ENCODE measurements at places on chromosomes 2 and 18. TPM values are rescaled to one million over a fixed set of nuclear protein-coding genes. Genes with fewer than 3 reads are reported as not detected.

The ERICH2 gene
- not detected for total RNA-seq

The STPG4 gene
- total RNA-seq: 0.64 TPM

The RALB gene
- total RNA-seq: 35.1 TPM

The SULT1C4 gene
- 0.32 TPM for total RNA-seq

The C1QL2 gene
- not detected for total RNA-seq

The OSBPL6 gene
- total RNA-seq: 3.9 TPM

The BMP10 gene
- total RNA-seq: not detected

- no peak for DNase-seq
Observed at GRCh38 chr2:69483696-69484095, 46.5 kb upstream of the NFU1 start.

- peak; percentile 39 for DNase-seq
Observed at GRCh38 chr2:55419233-55419678, 400 bp downstream of the CCDC88A start.

GRCh38 chr18:48707636-48708296 lies 168.9 kb downstream of the CTIF start:
- DNase-seq: no peak

GRCh38 chr2:152223977-152224376 lies 48.4 kb upstream of the STAM2 start:
- no peak for DNase-seq

GRCh38 chr18:23071285-23071684 lies 64.0 kb upstream of the CABLES1 start:
- no peak for DNase-seq

GRCh38 chr2:172273910-172274571 lies 153.3 kb upstream of the ITGA6 start:
- no peak for DNase-seq

GRCh38 chr2:182971820-182972547 lies 66.3 kb downstream of the NCKAP1 start:
- no peak for DNase-seq

DNA sequence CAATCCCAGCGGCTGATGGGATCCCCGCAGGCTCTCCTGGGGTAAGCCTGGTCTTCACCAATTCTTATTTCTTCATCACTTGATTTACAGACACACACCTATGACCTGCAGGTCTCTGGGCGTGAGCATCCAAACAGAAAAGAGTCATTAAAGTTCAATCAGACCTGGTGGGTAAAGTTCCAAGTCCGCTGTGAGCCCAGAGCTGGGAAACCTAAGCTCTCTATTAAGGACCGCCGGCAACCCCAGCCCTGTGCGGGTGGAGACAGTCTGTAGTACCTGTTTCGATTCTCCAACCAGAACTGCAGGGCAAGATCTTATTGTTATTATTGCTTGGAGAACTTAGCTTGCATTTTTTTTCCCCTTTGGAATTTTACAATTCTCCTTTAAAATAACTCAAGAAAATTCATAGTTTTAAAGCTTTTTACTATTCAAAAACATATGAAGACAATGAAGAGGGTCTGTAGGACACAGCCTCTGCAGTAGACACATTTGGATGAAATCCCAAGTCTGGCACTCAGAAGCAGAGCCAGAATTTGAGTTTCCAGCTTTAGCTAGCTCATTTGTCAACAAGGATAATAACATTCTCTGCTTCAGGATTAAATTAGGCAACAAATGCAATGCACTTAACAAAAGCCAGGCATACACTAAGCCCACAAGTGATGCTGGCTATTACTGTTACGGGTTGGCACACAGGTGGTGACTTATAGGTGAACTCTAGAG lies 376.4 kb downstream of the INSIG2 start:
- no peak for DNase-seq

DNA sequence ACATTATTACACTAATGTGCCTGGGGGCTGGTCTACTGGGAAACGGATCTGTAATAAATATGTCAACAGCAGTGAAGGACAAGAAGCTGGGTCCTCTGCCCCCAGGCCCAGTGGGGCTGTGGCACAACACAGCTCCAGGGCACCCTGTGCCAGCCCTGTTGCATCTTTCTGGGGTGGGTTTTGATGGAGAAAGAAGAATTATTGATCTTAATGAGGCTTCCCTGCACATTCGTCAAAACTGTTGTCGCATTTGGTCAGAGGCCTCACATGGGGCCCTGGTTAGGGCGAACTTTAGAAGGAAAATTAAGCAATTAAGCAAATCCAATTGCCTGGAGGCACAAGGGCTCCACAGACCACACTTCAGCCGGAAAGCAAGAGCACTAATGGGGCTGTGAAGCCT lies 30.0 kb upstream of the TWIST2 start:
- DNase-seq: no peak

- DNase-seq: no peak
Observed at GRCh38 chr18:46672062-46672970, 15.3 kb upstream of the LOXHD1 start.

GRCh38 chr2:143730155-143730952 lies 601.1 kb downstream of the ARHGAP15 start:
- no peak for DNase-seq

DNA sequence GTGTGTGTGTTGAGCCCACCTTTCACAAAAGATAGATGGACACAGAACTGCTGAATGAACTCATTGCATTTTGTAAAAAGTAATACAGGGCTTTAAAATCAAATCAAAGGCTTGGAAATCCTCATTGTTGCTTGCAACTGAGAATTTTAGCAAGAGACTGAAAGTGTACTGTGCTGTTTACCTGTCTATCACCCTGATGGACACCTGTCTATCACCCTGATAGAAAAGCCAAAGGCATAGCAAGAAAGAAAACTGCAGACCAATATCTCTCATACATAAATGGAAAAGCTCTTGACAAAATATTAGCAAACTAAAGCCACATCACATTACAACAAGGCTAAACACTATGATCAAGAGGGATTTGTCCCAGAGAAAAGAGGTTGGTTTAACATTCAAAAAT lies 107.5 kb upstream of the TMEM18 start:
- no peak for DNase-seq

GRCh38 chr2:104866883-104867812 lies 13.2 kb downstream of the POU3F3 start:
- no peak for DNase-seq

DNA sequence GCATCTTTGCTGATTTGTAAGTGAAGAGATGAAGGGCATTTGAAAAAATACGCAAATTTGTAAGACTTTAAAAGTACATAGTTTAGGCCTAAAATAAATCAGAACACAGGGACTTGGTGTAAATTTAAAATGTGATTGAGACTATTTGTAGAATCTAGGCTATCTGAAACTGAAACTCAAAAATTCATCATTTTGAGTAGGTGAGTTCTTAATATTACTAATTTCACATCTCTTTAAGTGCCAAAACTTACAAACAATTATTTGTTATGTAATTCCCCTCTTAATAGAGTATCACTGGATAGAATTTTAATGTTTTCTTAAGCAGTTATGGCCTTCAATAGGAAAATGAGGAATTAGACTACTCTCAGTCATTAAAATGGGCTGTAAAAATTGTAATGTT lies 14.0 kb upstream of the HRH4 start:
- DNase-seq: no peak

DNA sequence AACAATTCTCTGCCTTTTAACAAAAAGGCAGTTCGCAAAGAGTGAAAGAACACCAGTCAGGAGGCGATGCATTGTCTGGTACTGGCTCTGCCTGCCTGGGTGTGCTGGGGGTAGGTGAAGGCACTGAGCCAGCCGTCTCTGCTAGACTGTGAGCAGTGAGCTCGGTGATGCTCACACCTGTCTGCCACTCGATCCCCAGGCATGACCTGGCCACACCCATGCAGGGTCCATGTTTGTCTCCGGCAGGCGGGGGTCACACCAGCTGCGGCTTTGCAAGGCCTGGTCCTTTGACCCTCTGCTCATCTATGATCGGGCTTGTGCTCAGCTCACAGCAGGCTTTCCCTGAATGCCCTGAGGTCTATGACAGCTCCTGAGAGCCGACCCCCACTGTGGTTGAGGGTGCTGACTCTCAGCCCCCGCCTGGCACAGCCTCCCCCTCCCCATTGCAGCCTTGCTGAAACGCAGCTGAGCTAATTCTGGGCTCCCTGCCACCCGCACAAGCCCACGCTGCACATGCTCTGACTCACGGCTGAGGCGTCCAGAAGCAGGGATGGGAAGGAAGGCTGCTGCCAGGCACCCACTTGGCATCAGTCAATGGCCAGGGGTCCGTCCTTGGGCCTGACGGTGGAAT lies 23.7 kb downstream of the CRACDL start:
- DNase-seq: peak; percentile 38

- DNase-seq: no peak
Observed at GRCh38 chr2:95313296-95314131, 16.4 kb downstream of the KCNIP3 start.

- DNase-seq: no peak
Observed at GRCh38 chr18:26386441-26386840, 160.2 kb downstream of the TAF4B start.

- DNase-seq: no peak
Observed at GRCh38 chr2:169330555-169331198, 31.7 kb downstream of the LRP2 start.

GRCh38 chr2:18387441-18388206 lies 172.8 kb downstream of the RDH14 start:
- peak; percentile 79 for DNase-seq

GRCh38 chr2:143422681-143423080 lies 293.5 kb downstream of the ARHGAP15 start:
- DNase-seq: no peak

GRCh38 chr18:37567994-37568359 lies 2.4 kb upstream of the CELF4 start:
- no peak for DNase-seq

GRCh38 chr2:85525567-85525966 lies 13.4 kb upstream of the MAT2A start:
- no peak for DNase-seq

Data from fibroblast of villous mesenchyme (primary cell).